ENCODE measurements at places on chromosomes 12 and 14.

DNA sequence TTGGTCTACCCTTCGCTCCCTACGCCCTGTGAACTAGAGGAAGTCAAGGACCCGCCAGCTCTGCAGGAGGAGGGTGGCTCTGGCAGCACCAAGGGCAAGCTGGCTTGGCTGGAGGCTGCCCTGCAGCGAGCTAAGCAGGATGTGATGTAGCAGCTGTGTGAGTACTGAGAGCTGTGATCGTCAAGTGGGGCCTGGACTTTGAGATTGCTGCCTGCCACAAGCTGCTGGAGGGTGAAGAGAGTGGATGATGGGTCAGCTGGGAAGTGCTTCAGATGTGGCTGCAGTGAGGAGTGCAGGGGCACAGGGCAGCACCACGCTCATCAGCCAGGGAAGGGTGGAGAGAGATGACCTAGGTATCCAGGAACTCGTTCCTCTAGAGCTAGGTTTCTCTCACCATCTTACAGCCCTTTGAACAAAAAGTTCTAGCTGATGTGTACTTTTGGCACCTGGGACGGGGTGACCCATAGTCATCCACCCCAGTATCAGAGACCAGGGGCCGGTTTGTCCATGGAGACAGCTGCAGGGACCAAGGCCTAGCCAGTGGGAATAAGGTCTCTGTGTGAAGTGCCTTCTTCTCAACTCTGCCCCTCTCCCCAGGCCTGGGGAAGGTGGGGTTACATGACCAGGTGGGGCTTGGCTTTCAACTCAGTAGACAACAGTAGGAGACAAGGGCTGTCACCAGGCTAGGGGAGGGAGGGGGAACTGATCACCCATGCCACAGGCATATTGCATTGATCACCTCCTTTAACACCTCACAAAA, 3.2 kb downstream of the KRT86 start:
- H3K4me1 ChIP-seq, result peaks cover 4% of the 10 kb centered on the region
- no peaks in the 10 kb centered on the region for H3K36me3 ChIP-seq
- no peak for DNase-seq
- no peak overlapping the region for H3K4me3 ChIP-seq
- no peak overlapping the region for H3K27ac ChIP-seq

DNA sequence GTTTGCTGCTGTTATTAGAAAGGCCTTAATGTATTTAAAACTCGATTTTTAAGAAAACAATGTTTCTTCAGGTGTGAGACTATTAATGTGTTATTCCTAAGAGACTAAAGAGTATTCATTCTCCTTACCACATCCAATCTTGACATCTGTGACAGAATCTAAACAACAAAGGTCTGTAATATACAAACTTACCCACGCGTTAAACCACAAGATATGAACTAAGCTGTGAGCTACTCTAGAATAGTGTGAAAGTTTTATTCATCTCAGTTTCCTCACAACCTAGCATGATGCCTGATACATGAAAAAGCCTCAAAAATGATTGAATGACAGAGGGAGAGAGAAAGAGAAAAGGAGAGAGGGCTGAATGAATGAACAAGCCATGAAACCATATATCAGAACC, 117.3 kb upstream of the COCH start:
- no peak overlapping the region for H3K27ac ChIP-seq
- no peak overlapping the region for H3K4me3 ChIP-seq
- H3K4me1 ChIP-seq, result peaks cover 18% of the 10 kb centered on the region
- DNase-seq, result no peak

GRCh38 chr12:65324551-65324950, 46.1 kb downstream of the MSRB3 start:
- H3K36me3 ChIP-seq, result no peaks in the 10 kb centered on the region
- no peak overlapping the region for H3K27ac ChIP-seq
- H3K4me3 ChIP-seq, result no peak overlapping the region
- H3K27me3 ChIP-seq, result no peaks in the 10 kb centered on the region
- H3K4me1 ChIP-seq, result peaks cover 3% of the 10 kb centered on the region

GRCh38 chr14:92789457-92790089, 4.5 kb upstream of the GOLGA5 start:
- H3K4me3 ChIP-seq, result no peak overlapping the region
- no peak overlapping the region for H3K27ac ChIP-seq
- peaks cover 3% of the 10 kb centered on the region for H3K27me3 ChIP-seq

DNA sequence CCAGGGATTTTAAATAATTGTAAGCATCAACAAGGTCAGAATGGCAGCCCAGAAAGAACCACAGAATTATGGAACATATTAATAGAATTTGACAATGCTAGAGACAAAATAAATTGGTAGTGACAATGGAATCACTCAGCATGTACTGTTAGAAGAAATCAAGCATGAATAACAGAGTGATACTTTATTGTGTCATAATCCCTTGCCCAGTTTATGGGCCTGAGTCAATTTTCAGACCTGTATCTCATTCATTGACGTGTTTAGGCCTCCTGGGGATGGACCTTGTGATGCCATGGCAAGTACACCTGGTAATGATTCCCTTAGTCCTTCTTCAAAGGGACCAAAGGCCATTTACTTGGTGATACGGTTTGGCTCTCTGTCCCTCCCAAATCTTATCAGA, 12.8 kb upstream of the CCDC91 start:
- H3K27me3 ChIP-seq, result peaks cover 1% of the 10 kb centered on the region
- peaks cover 17% of the 10 kb centered on the region for H3K4me1 ChIP-seq
- H3K27ac ChIP-seq, result no peak overlapping the region
- H3K4me3 ChIP-seq, result no peak overlapping the region
- no peak for DNase-seq
- no peaks in the 10 kb centered on the region for H3K36me3 ChIP-seq

- H3K27ac ChIP-seq, result no peak overlapping the region
- H3K4me1 ChIP-seq, result no peaks in the 10 kb centered on the region
- H3K4me3 ChIP-seq, result no peak overlapping the region
- no peaks in the 10 kb centered on the region for H3K27me3 ChIP-seq
Measured at GRCh38 chr12:127153996-127154395, 1113.0 kb upstream of the TMEM132C start.
